ENCODE measurements at places on chromosomes 3 and 15.

DNA sequence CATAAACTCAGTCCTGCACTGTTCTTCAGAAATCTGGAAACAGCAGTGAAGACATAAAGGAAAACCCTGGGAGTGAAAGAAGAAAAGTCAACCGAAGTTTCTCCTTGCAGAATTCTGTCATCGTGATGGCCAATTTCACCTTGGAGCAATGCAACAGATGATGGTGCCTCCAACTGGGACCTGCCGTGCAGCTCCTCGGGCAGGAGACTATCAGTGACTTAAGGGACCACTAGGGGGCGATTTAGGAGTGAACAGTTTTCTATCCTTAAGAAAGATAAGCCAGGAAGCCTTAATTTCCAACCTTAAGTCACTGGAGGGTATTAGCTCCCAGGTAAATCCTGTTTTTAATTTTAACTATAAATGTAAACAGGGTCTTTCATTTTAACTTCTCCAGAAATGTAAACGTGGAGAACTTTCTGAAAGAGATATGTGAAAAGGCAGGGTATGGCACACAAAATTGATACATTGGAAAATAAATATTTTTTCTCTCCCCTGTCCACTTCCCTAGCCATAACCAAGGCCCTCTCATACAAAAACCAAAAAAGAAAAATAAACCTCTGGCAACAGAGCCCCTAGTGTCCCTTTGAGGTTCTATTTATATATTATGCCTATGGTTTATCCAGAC is 116.3 kb downstream of the PDZRN3 start:
- ATAC-seq, result peak; percentile 83

- peak; percentile 85 for ATAC-seq
These were observed 1066.5 kb downstream of the PLOD2 start for GRCh38 chr3:145094355-145094941.

GRCh38 chr3:135920275-135920674 is 45.3 kb upstream of the PPP2R3A start:
- no peak for ATAC-seq

DNA sequence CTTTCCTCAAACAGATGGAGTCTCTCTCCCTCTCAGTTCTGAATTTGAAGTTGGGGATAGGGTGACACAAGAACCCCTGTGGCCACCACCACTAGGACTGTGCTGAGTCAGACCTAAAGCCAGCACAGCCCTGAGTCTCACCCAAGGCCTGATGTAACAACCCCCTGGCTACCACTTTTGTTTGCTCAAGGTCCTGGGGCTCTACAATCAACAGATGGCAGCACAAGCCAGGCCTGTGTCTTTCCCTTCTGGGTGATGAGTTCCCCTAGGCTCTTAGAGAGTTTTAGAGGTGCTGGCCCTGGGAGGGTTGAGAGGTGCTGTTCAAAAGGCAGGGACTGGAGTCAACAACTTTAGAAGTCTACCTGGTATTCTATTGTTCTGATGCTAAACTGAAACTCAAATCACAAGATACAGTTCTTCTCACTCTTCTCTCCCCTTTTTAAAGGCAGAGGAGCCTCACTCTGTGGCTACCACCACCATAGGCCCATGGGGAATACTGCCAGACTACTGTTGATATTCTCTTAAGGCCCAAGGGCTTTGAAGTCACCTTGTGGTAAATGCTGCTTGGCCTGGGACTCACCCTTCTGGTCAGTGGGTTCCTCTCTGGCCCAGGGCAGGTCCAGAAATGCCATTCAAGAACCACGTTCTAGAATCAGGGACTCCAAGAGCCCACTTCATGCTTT is 6.5 kb downstream of the OR5K4 start:
- no peak for ATAC-seq

DNA sequence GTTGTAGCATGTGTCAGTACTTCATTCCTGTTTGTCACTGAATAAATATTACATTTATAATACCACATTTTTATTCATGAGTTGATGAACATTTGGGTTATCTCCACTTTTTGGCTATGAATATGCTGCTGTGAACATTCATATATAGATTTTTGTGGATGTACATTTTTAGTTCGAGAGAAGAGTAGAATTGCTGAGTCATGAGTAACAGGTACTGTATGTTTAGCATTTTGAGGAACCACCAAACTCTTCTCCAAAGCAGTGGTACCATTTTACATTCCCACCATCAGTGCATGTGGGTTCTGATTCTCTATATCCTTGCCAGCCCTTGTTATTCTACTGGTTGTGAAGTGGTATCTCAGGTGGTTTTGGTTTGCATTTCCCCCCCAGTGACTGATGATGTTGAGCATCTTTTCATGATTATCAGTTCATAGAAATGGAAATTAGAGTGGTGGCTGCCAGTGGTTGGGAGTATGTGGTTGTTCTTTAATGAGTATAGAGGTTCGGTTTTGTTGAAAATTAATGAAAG is 59.6 kb downstream of the CCDC66 start:
- ATAC-seq, result no peak

DNA sequence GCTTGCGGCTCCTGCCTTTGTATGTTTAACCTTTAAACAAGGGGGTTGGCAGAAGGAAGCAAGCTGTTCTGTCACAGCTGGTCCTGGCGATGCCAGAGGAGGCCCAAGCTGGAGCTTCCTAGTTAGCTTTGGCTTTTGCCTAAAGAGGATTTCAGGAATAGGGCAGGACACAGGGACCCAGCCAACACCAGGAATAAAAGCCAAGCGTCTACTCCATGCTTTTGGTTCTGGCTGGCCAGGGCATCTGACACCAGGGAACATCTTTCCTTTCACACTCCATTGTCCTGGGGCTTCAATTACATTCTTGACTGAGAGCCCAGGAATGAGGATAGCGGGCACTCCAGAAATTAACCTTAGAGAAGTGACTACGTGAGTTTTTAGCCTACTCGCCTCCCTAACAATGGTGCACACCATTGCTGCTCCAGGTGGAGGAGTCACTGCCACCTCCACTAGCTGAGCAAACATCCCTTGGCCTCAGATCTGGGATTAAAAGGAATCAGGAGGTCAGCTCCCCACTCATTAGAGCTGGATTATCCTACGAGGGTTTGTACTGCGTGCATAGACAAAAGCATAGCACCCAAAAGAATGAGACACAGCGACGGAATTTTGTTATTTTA is 38.2 kb downstream of the TPM1 start:
- ATAC-seq, result peak; percentile 17

GRCh38 chr15:47885920-47886319 is 168.6 kb downstream of the SEMA6D start:
- no peak for ATAC-seq

DNA sequence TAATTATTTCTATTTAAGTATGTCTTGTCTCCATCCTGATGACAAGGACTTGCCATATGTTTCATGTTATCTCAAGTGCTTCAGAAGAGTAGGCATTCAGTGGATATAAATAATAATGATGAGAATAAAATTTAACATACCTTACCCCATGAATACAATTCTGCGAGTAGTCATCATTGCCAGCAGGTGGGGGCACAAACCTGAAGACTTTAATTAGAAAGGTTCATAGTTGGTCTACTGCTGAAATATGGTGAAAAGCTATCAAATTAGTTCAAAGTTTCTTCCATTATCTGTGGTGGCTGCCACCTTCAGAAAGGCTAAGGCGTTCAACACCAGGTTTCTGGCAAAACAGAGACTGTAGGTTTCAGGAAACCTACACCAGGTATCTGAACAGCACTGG is 100.9 kb downstream of the P3H2 start:
- no peak for ATAC-seq

DNA sequence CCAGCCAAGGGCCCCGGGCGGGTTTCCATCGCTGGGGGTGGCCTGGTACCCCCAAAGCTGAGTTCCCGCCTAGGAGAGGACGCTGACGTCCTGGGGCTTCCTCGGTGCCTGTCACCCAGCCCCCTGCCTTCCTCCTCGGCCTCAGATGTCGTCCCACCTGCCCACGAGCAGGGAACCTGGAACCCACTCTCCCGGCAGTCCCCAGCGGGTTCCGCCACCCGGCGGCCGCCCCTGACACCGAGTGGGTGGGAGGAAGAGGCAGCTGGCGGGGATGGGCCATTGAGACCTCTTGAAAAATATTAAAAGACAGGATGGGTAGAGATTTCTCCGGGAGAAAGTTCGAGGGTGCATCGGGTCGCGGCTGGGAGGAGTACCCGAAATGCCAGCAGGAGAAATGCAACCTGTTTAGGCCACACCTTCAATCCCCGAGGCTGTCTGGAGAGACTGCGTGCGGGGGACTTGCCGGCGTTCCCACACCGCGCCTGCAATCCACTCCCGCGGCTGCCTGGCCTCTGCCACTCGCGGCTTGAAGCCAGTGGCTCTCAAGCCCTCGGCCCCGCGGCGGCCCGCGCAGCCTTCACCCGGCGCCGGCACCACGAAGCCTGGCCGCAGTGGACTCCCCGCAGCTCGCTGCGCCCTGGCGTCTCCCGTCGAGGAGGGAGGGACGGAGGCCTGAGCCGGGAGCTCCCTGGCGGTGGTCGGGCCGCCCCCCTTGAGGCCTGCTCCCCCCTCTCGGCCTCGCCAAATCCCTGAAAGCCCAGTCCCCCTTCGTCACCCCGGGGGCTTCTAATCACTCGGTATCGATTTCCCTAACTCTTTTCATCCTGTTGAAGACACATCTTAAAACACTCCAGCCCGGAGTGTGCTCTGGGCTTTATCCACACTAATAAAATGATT is 8.6 kb upstream of the NR2F2 start:
- ATAC-seq, result peak; percentile 24

DNA sequence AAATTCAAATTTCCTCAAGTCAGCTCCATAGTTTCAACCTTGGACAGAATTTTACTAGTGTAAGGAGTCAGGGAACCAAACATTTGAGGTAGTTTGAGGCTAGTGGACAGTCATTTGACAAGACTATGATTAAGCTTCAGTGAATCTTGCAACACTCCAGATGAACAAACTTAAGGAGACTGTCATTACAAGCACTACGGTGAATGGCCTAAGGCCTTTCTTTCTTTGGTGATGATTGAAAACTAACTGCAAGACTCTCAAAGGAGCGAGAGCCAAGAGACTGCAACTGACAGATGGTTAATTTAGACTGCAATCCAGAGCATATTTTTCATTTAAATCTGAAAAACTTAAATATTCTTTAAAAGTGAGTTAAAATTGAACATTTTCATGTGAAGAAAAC is 272.3 kb upstream of the NECTIN3 start:
- ATAC-seq, result no peak

DNA sequence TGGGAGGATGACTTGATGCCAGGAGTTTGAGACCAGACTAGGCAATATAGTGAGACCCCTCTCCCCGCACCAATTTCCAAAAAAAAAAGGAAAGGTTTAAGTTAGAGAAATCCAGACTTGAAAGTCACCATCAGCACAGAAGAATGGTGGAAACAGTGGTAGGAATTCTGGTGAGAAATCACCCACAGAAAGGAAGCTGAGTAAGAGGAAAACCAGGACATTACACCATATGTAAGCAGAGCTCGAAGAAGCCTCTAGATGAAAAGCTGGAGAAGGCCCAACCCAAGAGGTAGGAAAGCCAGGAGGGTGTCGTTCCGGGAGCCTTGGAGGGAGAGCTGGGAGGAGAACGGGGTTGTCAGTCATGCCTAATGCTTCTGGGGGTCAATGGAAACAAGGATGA is 40.5 kb downstream of the RASGRP1 start:
- ATAC-seq, result no peak

GRCh38 chr3:100354850-100355249 is 20.3 kb downstream of the NIT2 start:
- ATAC-seq, result no peak

- no peak for ATAC-seq
These were observed 48.3 kb downstream of the GREM1 start for GRCh38 chr15:32766101-32766500.

DNA sequence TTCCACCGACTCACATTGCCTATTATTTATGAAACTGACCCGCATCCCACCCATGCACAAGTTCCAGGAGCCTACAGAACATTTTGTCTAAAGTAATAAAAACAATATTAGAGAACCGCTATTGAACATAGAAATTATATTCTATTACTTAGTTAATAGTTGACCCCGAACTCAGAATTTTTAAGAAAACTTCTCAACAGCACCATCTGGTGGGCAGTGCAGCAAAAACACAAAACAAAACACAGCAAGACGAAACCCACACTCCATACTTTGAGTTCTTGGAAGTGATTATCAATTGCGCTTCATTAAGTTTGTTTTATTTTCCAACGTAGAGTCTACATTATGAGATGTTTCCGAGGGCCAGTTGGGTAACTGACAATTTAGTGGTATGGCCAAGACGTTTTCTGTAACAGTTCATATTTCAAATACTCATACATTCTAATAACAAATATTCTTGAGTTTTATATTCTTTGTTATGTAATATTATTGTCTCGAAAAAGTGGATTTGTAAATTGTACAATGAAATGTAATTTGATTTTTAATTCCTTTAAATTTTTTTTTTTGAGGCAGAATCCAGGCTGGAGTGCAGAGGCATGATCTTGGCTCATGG is 24.0 kb upstream of the C3orf70 start:
- ATAC-seq, result peak; percentile 61

DNA sequence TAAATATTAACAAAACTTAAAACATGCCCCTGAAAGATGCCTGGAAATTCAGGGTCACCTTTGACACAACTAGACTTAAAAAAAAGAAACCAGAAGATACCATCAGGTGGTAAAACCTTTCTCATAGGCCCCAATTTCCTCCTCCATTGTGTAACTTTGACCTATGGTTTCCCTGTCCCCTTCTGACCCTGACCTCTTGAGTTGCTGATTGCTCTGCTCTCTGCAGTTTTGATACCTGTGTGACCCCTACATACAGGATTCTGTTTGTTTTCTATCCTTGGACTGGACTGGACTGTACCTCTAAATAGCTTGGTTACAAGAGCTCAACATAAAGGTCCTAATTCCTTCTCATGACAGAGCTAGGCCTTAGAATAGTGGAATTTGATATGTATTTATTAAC is 220.6 kb downstream of the ZIC4 start:
- ATAC-seq, result no peak

- ATAC-seq, result no peak
These were observed 347.8 kb downstream of the EPHA3 start for GRCh38 chr3:89455240-89455639.

- no peak for ATAC-seq
These were observed 156.6 kb downstream of the FHIT start for GRCh38 chr3:61094608-61095007.

DNA sequence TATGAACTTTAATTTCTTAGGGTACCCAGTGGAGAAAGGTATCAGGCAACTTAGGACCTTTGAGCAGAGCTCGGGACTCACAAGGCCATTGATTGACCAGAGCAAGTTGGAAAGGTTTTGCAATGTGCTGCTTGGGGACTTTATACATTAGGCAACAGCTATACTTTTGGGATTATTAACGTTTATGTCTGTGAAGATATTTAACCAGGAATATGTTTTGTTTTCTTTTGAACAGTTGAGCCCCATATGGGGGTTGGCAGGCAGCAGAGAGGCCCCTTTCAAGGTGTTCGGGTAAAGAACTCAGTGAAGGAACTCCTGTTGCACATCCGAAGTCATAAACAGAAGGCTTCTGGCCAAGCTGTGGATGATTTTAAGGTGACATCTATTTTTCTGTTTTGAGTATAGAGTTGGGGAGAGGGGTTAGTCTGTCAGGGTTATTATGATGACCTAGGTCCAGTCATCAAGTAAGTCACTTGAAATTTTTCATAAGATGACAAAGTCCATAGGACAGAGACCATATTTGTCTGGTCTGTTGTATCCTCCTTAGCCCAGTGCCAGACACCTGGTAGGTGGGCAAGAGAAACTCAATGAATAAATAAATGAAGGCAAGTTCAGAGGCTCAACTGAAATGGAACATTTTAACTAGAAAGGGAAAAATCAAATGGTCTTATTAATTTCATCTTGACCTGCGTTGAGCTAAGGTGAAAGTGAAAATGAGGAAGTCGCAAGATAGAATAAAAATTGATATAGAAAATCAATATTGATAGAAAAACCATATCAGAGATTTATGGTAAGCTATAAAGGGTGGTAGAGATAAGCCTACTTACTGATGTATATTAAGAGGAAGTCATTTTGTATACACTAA is 2.8 kb downstream of the NFKBIZ start:
- ATAC-seq, result no peak

All from SK-N-SH treated with all-trans-retinoic acid at 6 μM for 48 hours (cell line).